ENCODE measurements at places on chromosomes 12 and 14.

GRCh38 chr12:30794591-30795409, 40.0 kb upstream of the CAPRIN2 start:
- no peak for DNase-seq

DNA sequence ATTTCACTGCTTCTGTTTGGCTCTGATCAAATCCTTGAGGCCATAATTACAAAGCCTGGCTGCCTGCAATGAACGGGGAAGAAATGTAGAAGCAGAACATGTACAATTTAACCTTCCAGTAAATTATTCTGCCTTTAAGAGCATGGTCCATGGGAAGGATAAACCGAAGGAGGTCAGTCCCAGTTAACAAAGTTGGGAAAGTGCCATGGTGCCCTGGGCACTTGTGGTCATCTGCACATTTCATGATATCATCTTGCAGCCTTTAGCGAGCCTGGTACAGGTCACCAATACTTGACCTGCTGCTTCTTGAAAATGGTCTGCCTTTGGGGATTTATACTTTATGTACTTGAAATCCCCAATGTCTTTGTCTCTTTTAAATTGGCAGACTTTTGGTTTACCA, 175.9 kb upstream of the KITLG start:
- DNase-seq, result no peak

DNA sequence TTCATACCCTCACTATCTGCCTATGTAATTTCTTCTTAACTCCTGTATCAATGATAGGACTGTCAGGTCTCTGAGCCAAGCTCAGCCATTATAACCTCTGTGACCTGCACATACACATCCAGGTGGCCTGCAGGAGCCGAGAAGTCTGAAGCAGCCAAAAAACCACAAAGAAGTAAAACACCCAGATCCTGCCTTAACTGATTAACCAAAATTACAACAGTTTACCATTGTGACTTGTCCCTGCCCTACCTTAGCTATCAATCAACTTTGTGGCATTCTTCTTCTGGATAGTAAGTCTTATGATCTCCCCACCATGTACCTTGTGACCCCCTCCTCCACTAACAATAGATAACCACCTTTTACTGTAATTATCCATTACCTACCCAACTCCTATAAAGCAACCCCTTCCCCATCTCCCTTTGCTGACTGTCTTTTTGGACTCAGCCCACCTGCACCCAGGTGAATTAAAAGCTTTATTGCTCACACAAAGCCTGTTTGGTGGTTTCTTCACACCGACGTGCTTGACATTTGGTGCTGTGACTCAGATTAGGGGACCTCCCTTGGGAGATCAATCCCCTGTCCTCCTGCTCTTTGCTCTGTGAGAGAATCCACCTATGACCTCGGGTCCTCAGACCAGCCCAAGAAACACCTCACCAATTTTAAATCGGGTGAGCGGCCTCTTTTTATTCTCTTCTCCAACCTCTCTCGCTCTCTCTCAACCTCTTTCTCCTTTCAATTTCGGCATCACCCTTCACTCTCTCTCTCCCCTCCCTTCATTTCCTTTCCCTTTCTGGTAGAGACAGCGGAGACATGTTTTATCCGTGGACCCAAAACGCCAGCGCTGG, 11.5 kb upstream of the LGMN start:
- no peak for DNase-seq

DNA sequence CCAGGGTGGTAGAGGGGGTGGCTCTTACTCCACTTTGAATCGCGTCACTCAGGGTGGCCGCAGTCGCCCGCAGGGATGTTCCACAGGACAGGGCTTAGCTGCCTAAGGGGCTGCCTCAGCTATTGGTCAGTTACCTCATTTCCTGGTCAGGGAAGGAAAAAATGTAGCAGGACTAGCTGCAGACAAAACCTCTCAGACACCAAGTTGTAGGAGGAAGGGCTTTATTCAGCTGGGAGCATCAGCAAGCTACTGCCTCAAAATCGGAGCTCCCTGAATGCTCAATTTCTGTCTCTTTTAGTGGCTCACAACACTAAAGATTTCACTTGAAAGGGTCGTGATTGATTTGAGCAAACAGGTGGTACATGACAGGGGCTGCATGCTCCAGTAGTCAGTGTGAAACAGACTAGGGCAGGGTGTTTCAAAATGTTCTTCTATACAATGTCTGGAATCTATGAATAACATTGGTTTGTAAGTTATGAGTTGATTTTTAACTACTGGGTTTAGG, 6.4 kb upstream of the CLEC6A start:
- no peak for DNase-seq

DNA sequence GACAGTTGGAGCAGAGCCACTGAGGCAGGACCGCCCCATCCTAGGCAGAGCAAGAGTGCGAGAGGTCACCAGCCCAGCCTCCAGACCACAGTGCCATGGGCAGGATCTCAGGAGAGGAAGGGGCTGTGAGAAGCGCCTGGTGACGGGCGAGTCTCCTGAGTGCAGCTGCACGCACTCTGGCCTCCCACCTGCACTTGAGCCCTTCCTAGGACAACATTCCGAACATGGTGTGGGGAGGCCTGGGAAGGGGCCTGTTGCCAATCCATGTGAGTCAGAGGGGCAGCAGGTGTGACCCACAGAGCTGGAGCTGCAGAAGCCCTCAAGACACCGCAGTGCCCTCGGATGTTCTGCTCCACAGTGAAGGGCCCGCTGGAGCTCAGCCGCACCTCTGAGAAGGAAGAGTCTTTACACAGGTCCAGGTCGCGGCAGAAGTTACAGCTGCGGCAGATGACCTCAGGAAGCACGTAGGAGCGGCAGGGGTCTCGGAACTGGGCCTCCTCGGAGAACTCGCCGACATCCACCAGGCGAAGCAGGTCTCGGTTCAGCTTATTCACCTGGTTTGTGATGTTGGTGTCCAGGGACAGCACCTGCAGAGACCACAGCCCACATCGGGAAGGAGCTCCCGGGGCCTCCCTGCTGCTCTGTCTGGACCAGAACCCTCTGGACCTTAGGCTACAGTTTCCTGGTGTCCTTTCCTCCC, 7.3 kb downstream of the P2RX2 start:
- no peak for DNase-seq

DNA sequence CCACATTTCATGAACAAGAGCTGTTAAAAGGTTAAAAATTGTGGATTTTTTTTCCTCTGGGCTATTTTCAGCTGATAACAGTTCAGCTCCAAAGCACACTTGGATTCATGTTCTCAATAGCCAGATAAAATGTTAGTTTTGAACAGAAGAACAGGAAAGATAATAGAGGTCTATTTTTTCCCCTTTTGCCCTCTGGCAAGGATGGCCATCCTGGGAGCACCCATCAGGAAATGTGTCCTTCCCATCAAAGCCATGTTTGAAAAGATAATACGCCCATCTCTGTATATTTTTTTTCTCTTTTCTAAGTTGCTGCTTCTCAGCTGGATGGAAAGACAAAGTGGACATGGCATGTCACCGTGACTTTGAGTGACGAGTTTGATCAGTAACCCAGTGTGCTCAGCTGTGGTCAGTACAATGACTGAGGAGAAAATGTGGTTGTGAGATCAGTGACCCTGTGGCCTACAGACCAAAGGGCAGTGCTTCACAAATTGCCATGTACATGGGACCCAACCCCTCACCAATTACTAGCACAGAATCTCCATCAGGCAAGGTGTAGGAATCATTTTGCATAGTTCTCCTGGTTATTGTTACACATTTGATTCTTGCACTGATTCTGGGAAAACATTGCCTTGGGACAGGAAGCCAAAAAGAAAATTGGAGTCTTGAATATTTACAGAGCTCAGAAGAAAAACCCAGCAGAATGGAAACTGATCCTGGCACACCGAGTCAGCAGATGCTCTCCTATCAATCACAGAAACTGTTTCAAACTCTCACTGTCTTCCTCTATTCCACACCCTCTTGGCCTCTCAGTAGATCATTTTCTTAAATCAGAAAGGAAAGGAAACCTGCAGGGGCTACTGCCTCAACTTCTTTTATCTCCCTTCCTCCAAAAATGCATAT, 64.3 kb downstream of the ANO6 start:
- no peak for DNase-seq

DNA sequence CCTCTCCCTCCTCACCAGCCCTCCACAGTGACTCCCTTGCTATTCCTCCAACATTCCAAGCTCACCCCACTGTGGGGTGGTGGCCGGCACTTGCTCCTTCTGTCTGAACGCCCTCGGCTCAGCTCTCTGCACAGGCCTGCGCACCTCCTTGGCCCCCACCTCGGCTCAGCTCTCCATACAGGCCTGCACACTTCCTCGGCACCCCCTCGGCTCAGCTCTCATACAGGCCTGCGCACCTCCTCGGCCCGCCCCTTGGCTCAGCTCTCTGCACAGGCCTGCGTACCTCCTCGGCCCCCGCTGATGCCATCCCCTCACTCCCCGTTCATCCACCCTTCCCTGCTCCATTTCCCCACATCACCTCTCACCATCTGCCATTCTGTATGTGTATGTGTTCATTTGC, 332.7 kb upstream of the FKBP4 start:
- DNase-seq, result no peak

- no peak for DNase-seq
These were observed 231.7 kb downstream of the ADAMTS20 start for GRCh38 chr12:43320281-43320680.

DNA sequence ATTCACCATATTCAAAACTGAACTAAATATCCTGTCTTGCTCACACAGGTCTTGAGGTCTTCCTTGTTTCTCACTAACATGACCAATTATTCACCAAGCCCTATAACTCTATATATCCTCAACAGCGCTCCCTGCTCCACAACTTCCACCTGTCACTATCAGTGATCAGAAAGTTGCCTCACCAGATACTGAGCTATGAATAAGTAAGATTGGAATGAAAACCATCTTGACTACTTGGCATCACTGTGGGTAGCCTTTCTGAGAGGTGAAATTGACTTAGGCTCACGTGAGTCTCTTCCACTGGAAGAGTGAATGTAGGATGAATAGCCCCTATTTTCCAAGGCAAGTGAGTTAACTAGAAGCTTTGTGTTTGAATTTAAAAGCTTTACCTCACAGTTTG, 167.1 kb downstream of the PIK3C2G start:
- peak; percentile 51 for DNase-seq

DNA sequence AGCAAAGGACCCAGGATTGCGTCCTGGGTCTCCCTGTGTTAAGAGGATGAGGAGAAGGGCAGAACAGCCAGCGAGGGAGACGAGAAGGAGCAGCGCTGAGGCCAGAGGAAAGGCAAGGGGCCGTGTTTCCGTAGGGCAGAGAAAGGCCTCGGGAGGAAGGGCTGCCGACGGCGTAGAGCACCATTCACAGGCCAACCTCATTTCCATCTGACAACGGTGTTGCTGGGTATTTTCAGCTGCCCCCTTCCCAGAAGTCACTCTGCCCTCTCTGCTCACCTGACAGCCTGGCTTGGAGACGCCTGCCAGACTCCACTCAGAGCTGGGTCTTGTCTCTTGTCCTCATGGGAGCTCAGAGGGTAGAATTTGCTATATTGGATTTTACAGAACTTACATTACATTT, 51.4 kb downstream of the GPR68 start:
- no peak for DNase-seq

- DNase-seq, result no peak
These were observed 3.6 kb downstream of the ITGA7 start for GRCh38 chr12:55703901-55704761.

DNA sequence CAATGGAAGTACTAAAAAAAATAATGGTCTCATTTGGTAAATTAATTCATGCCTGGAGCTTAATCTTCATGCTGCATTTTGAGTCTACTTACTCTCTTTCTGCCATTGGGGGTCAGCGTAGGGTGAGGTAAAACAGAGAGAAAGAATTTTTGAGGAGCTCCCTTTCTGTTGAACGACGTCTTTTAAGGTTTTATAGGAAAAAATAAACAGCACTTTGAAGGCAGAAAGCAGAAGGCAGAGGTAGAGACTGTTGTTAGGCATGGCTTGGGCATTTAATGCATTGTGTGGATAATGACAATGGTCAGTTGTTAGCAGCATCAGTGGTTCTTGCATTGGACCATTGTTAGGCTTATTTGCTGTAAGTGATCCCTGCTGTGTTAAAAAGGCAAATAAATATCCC, 557.2 kb upstream of the STXBP6 start:
- no peak for DNase-seq

DNA sequence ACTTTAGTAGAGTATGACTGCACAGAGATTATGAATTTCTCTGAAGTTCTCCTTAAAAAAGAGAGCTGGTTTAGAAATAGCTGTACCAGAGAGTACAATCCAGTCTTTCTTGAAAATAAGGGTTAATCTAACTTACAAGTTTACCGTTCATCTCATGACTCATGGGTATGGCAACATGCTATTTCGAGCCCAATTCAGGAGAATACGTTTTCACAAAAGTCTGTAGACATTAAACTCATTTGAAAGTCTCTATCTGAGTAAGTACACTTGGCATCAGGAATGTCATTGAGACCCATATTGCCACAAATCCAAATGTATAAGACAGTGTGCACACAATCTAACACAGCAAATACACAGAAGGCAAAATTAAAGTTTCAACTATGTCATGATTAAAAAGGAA, 160.5 kb downstream of the PIK3C2G start:
- no peak for DNase-seq

DNA sequence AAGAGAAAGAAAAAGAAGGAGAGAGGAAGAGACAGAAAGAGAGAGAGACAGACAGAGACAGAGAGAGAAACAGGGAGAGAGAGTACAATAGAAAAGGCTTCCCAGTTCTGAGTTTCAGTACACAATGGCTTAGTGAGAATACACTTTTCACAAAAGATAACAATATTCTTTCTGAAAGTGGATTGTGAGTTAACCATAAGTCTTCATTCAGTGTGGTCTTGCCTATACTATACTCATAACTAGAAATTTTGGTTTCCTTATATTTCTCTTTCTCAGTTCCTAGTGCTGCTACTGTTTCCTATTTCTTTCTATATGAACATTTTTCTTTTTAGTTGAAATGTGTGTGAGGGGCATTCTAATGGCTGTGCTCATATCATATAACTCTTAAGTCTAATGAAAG, 9.3 kb downstream of the CD163L1 start:
- DNase-seq, result no peak

- peak; percentile 61 for DNase-seq
These were observed 5.4 kb downstream of the KCNH5 start for GRCh38 chr14:63039866-63040265.

- DNase-seq, result no peak
These were observed 1.0 kb downstream of the HIP1R start for GRCh38 chr12:122836027-122836921.

- no peak for DNase-seq
These were observed 4.2 kb upstream of the CDC42BPB start for GRCh38 chr14:103061482-103061976.

DNA sequence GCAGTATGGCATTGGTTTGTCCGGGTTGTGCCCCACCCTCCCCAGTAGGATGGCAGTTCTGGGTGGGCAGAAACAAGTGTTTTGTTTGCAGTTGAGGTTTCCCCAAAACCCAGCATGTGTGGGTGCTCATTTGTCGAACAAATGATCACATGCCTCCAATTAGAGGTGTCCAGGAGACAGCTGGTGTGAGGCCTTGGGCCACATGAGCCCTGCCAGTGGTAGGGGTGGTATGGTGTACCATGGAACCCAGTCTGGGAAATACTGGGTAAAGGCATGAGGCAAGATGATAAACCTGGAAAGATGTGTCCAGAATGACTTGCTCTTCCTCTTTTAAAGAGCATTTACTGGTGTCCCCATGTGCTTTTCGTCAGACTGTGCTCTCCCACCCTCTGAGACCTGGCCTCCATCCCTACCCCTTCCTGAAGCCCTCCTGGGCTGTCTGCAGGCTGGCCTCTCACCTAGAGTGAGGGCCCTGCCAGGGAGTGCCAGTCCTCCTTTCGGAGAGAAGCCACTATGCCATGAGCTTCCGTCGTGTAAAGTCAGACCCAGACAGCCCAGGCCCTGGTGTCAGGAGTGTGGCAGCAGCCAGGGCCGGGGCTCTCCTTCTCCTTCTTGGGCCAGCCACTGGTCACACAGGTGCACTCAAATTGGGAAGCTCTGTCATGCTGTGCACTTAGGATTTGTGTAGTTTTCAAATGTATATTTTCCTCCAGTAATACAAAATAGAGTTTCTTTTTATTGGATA, 17.6 kb downstream of the ANKRD9 start:
- no peak for DNase-seq
